Adrenal gland (tissue), 19 donors: ENCODE measurements at places on chromosomes 2 and 18. TPM values are rescaled to one million over a fixed set of nuclear protein-coding genes. Genes with fewer than 3 reads are reported as not detected.

NRP2 gene
- polyA plus RNA-seq, result 42.2 TPM

GALNT14 gene
- polyA plus RNA-seq, result 2.6 TPM

DNA sequence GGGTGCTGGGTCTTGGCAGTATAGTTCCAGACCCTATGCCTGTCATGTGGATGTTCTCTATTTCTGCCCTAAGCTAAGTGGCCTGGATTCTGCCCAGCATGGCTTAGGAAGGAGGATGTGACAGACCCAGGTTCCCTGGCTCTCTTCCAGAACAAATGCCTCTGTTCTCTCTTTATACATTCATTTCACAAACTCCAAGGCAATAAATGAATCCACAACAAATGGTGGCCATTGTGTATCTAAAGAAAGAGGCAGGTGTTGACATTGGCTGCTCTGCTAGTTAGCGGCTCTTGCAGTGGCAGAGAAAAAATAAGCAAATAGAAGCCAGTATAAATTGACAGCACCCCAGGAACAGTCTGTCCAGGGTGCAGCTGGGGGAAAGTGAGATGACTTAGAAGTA is 298.6 kb downstream of the SUCLG1 start:
- DNase-seq, result no peak

RAB6D gene
- not detected for polyA plus RNA-seq

- DNase-seq, result no peak
Measured at GRCh38 chr2:52312486-52312885, 1280.6 kb upstream of the NRXN1 start.

DNA sequence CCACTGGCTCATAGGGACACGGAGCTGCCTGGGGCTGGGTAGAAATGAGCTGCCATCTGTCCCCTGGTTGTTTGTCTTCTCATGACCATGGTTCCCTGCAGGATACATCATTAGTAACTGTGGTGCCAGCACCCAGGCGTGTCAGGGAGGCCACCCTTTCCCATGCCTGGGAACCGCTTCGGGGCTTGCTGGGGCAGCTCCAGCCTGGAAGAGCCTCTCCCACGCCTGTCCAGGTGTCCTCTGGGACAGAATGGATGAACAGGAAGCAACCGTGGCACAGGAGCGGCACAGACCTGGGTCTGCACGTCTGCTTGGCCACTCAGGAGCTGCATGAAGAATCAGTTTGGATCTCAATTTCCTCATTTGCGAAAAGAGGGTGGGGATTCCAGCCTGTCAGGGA is 34.8 kb downstream of the SDC1 start:
- no peak for DNase-seq
